Kasumi-1 (cell line): ENCODE measurements at places on chromosomes 3 and 15.

DNA sequence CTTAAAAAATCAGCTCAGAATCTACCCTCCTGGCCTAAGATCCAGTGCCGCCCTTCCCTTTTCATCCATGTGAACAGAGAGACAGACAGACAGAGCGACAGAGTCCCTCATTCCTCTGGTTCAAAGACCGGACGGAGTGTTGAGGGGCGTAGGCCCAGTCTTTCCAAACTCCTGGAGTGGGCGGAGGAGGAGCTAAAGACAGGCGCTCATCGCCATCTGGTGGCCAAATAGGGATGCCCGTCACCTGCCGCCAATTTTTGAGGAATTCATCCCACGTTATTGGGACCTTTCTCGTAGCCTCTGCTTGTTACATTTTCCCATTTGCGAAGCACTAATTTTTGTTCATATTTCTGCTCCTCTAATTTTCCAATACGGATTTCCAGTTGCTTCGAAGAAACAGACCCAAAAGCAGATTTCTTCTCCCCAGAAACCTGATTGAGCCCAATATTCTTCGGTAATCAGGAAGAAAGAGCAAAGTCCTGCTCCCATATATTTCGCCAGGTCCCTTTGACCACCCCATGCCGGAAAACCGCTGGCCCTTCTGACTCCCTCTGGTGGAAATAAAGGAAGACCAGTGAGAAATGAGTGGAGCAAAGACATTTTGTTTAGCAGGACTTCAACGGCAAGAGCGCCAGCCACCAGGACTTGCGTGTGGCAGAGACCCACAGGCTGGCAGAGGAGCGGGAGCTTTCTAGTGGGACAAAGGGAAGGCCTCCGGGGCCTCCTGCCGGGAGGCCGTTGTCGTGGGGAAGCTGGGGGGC is 88.0 kb downstream of the LRRK1 start:
- DNase-seq = peak; percentile 79

DNA sequence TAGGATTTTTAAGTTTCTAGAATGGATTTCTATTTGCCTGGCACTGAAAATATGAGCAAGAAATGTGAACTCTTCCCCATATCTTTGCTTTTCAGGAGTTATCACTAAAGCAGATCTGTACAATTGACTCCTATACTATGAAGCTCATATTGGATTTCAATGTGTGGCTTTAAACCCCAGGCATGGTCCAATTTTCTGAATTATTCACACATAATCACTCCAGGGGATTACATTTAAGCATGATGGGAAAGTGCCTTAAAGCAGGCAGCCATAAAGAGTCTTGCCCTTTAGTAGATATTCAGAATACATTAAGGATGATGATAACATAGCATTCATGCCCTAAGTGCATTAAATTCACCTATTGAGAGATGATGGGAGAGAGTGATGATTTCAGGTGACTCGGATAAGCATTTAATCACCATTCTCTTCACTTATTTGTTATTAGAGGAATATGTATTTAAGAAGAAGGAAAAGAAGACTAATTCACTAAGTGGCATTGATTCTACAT is 331.8 kb upstream of the ROBO1 start:
- DNase-seq = no peak

DNA sequence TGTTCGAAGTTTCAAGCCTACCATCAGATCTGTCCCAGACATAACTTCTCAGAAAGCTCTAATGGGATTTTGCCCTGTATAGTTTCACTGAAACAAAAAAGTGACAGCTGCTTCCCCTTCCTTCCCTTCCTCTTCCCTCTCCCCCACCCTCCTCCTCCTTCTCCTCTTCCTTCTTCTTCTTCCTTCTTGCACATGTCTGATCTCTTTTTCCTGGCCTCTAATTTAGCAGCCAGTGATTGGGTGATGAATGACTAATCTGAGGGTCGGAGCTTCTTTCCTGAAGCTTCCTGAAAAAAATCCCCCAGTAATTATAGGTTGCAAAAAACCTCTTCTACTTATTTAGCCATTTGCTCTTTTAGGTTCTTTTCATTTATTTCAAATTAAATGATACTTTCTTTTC is 168.7 kb downstream of the POTEB3 start:
- DNase-seq = no peak

- no peak for DNase-seq
These were observed 35.8 kb upstream of the ATOSA start for GRCh38 chr15:52714968-52715367.

- no peak for DNase-seq
These were observed 87.4 kb downstream of the TRIM42 start for GRCh38 chr3:140765246-140765645.
